Hepatocyte (in vitro differentiated cells): ENCODE measurements at places on chromosomes 1 and 21. TPM values are rescaled to one million over a fixed set of nuclear protein-coding genes. Genes with fewer than 3 reads are reported as not detected.
A peak's percentile ranks its signal among the peaks of the same experiment; 100 is the strongest.

TMEM201 gene
- 8.7 and 11.2 TPM in 2 replicates for polyA plus RNA-seq

HUNK gene
- polyA plus RNA-seq, result 7.3 and 10.8 TPM in 2 replicates

VCAM1 gene
- 27.2 and 43.2 TPM in 2 replicates for polyA plus RNA-seq

AIDA gene
- 19.1 and 25.7 TPM in 2 replicates for polyA plus RNA-seq

GREM2 gene
- polyA plus RNA-seq, result 4.0 and 5.6 TPM in 2 replicates

NFIA gene
- 12.6 and 18.2 TPM in 2 replicates for polyA plus RNA-seq

GRCh38 chr1:210467440-210468043 is 138.8 kb downstream of the HHAT start:
- DNase-seq, result no peak

GRCh38 chr1:163174524-163175437 is 27.9 kb downstream of the RGS5 start:
- peak; percentile 82 for DNase-seq

GRCh38 chr1:99565606-99566289 is 80.2 kb upstream of the PALMD start:
- no peak for DNase-seq

DNA sequence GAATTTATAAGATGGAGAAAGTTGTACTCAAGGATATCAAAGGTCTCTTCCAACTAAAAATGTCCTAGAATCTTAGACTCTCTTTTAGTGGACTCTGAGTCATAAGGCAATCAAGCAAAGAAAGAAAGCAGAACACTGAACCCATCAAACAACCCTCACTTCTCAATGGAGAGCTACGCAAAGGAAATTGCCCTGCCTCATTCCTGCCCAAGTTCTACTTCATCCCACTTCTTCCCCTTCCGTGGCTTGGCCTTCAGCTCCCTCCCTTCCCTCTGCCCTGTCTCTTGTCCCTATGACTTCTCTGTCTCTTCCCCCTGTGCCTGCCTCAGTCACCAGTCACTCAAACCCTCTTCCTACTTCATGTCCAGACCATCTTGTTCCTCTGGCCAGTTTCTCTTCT is 58.5 kb downstream of the RIMS3 start:
- no peak for DNase-seq
